ENCODE measurements at places on chromosomes 1 and 21.

DNA sequence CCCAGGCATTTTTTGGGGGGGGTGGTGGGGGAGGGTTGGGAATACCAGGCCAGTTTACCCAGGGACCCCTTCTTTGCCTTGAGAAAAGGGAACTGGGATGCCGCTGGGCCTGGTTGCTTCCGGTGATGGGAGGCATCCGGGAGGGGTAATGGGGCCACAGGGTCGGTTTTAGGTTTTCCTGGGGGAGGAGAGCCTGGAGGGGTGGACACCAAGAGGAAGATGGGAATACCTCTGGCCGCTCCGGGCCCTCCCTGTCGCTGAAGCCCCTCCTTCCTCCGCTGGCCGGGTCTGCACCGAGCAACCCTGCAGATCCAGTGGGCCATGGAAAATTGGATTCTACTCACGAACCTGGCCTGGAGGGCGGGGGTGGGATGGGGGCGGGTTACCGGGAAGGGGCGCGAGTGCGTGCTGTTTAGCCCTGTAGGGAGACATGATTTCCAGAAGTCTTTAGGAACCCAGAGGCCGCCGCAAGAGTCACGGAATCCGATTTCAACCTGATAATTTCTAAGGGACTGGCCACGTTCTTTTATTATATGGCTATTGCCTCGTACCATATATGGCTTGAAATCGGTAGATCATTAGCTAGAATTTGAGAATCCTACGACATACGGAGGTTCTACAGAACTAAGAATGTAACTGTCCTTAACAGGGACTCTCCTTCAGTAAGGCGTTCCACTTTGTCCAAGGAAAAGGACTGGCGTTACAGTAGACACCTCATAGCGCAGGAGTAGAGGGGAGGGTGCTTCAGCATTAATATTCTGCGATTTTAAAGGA, 749 bp downstream of the AKIRIN1 start:
- DNase-seq = no peak

GRCh38 chr1:179935909-179936496, 18.6 kb upstream of the CEP350 start:
- DNase-seq = no peak

- DNase-seq = no peak
Measured at GRCh38 chr1:207412845-207413244, 41.3 kb upstream of the CR2 start.

GRCh38 chr1:238129677-238130076, 239.0 kb upstream of the ZP4 start:
- DNase-seq = no peak

DNA sequence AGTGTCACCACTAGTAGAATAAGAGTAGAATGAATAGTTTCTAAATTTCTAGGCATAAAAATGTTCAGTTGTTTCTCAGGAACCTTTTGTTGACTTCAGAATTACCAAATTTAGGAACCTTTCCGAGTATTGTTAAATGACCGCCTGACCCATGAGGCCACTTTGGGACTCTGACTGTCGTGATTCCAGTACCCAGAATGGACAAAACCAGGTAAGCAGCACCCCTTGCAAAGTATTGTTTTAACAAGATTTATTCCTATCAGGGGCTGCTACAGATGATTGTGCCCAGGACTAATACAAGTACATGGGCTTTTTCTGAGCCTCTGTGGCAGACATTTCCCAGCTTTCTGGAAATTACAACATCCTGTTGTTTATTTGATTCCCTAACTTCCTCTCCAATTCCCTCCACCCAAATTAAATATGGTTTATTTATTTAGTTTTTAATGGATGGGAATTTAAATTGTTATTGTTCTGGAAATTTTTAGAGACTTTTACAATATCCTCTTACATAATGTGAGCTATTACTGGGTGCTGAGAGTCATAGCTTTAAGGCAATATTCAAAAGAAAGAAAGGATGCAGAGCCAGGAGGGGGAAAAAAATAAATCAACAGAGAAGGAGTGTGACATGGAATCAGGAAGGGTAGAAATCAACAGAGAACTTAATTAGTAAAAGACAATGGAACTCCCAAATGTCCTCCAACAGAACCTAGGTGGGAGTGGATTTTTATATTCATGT, 37.4 kb upstream of the NTPCR start:
- no peak for DNase-seq

GRCh38 chr1:150567717-150568593, 11.5 kb downstream of the MCL1 start:
- no peak for DNase-seq

DNA sequence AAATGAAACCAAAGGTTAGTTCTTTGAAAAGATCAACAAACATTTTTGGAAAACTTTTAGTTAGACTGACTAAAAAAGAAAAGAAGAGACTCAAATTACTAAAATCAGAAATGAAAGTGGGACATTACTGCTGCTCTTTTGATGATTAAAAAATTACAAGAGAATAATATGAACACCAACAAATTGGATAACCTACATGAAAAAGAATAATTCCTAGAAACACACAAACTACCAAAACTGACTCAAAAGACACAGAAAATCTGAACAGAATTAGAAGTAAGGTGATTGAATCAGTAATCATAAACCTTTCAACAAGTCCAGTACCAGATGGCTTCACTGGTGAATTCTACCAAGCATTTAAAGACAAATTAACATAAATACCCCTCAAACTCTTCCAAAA, 5.6 kb downstream of the KIFAP3 start:
- DNase-seq = no peak

DNA sequence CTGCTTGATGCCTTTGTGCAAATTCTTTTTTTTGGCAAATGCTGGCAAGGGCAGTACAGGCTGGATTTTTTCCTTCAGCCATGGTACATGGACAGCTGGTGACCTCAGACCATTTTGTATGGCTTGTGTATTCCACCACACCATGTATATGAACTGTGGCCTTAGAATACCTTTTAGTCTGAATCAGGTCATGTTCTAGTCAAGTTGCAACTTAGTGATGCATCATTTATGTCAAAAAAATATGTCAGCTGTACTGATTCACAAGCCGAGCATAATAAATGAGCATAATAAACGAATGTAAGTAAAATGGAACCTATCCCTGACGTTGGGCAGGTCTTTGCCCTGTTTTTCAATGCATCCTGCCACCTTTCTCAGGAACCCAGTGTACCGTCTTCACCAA, 219.7 kb upstream of the RUNX1 start:
- DNase-seq = no peak

DNA sequence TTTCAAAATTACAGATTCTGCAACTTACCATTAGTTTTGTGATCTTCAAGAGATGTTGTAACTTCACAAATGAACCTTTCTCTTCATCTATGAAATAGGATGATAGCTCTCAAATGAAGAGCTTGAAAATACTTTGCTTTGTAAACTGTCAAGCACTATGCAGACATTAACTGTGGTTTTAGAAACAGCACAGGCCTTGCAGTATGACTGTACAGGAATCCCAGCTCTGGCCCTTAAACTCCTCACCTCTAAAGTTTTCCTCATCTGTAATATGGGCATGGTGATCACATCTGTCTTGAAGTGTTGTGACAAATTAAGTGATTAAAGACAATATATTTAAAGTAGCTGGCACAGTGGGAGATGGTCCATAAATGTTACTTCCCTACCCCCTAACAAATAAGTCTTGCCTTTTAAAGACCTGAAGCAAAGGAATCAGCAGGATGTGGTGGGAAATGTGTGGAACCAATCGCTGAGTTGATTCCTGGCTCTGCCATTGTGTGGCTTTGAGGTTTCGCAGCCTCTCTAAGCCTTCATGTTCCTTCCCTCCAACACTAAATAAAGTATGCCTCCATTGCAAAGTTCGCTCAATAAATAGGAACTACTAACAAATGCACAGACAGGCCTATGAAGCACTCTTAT, 5.5 kb upstream of the PTP4A2 start:
- no peak for DNase-seq

GRCh38 chr1:174744886-174745285, 254.9 kb upstream of the CACYBP start:
- no peak for DNase-seq

- no peak for DNase-seq
Measured at GRCh38 chr1:108044318-108044717, 79.3 kb upstream of the VAV3 start.

- DNase-seq = no peak
Measured at GRCh38 chr1:28759257-28759656, 22.5 kb downstream of the YTHDF2 start.

DNA sequence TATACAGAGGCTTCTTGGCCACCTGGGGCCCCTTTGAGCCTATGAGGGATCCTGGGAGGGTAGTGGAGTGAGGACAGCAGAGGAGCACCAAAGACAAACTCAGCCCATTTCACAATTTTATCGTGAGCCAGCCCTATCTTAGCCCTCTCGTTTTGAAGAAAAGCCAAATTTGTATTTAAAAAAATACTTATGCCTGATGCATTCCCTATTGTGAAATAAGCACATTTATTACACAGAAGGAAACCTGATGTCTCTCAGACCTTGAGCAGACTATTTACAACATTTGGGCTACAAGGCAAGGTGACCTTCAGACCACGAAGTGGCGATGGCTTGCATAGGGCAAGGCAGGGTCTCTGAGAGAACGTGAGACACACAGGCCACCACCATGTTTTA, 41.3 kb upstream of the H6PD start:
- no peak for DNase-seq

GRCh38 chr1:113125517-113125916, 52.5 kb downstream of the LRIG2 start:
- DNase-seq = no peak
